Activated T-cell treated with anti-CD3 and anti-CD28 coated beads for 48 hours (primary cell): ENCODE measurements at places on chromosomes 6 and 20.

- no peak for DNase-seq
These were observed 10.8 kb upstream of the TBCC start for GRCh38 chr6:42756722-42757121.

GRCh38 chr6:149936743-149937142 lies 5.1 kb upstream of the ULBP2 start:
- DNase-seq, result no peak

DNA sequence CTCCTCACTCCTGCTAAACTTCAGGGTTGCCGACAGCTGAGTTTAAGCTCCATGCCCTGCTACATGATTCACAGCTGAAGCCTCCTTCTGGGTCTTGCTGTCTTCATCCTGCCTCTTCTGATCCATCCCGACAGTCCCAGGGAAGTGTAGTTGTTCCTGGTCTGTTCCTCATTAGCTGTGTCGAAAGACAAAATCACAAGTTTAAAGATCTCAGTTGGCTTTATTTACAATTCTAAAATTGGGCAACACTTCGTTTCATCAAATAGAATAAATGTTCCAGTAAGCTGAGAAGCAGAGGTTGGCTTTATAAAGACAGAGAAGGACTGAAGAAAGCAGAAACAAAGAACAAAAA lies 4.1 kb upstream of the SLC2A10 start:
- no peak for DNase-seq

DNA sequence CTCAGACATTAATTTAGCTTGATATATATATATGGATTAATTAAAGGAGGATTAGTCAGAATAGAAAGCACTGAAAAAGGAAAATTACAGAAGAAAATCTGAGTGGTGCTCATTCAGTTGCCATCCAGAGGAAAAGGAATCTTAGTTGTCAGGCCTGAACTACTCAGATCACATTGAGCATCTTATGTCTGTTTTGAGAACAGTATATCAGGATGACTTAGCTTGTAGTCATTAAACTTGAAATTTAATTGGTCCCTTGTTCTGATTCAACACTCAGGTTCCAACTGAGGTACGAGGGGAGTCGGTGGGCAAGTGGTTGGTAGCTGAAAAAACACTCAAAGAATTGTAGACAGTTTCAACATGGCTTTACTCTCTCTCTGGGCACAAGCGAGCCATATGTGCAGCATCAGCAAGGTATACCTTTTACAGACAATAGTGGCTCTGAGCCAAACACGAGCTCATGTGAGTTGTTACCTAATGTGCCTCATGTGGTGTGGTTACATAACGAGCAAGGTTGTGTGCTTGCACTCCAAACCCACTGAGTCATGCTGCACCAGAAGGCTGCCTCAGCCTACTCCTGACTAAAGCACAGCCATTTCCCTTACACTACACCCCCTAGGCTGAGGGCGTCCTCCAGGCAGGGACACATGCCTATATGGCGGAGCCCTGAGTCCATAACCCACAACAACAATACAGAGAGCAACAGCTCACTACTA lies 73.0 kb upstream of the HMGN3 start:
- no peak for DNase-seq

GRCh38 chr20:63428906-63429575 lies 43.4 kb downstream of the KCNQ2 start:
- DNase-seq, result no peak

DNA sequence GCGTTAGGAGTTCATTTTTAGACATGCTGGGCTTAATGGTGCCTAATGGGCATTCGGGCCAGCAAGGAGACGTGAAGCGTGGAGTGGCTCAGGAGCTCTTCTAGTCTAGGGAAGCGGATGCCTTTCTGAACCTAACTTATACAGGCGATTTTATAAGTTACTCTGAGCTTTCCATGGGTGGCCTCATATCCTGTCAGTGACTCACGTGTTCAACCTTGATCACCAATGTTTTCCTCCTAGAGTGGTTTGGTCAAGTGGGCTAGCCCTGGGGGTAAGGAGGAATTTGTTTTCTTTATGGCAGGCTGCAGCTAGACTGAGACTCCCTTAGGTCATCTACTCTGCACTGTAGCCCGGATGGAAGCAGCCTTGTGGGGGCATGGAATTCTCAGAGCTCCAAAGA lies 52.1 kb downstream of the PLAGL1 start:
- DNase-seq, result no peak

- DNase-seq, result no peak
These were observed 49.6 kb downstream of the DSTN start for GRCh38 chr20:17619351-17620093.
